Activated T-cell treated with anti-CD3 and anti-CD28 coated beads, Interleukin-2, amount 50 U/mL, for 4 hours (primary cell): ENCODE measurements at places on chromosomes 2 and 18. TPM values are rescaled to one million over a fixed set of nuclear protein-coding genes. Genes with fewer than 3 reads are reported as not detected.

GRCh38 chr18:28802546-28802945 lies 625.6 kb upstream of the CDH2 start:
- DNase-seq, result no peak

GRCh38 chr2:231679908-231680284 lies 28.4 kb upstream of the PTMA start:
- DNase-seq, result no peak

- peak; percentile 45 for DNase-seq
These were observed 47.3 kb downstream of the C2orf42 start for GRCh38 chr2:70143314-70144150.

GRCh38 chr2:168130346-168130745 lies 117.0 kb downstream of the STK39 start:
- no peak for DNase-seq

- DNase-seq, result no peak
These were observed 659.8 kb downstream of the CPS1 start for GRCh38 chr2:211216221-211216620.

DNA sequence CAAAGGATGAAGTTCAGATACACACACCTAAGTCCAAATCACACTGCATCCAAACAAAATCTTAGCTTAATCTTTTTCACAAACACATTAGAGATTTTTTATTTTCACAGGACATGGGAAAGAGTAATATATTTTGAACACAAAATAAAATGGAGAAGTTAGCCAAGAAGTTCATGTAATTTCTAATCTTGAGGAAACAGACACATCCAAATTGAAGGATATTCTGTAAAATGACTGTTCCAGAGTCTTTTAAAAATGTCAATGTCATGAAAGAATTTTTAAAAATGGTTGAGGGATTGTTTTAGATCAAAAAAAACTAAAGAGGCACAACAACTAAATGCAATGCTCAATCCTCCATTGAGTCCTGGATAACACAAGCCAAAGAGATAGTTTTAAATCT lies 12.4 kb upstream of the RAPGEF4 start:
- no peak for DNase-seq

DNA sequence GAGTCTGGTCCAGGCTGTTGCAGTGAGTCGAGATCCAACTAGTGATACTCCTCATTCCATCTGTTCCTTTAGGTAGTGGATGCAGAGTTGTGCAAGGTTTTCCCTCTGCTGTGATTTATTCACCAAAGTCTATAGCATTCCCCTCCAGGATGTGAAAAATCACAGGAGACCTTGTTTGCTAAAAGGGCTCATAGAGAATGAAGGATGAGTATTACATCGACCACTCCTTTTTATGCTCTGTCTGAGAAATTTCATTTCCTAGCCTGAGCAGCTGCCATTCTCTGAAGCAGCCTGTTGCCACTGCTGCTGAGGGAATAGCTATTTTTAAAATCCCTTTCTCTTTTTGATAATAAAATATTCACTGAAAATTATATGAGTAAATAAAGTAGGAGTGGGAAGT lies 134.1 kb upstream of the LRRTM1 start:
- DNase-seq, result no peak

- no peak for DNase-seq
These were observed 127.5 kb downstream of the CD8B2 start for GRCh38 chr2:106614511-106615291.

GRCh38 chr2:122634256-122634655 lies 878.8 kb downstream of the TSN start:
- no peak for DNase-seq

- no peak for DNase-seq
These were observed 84.3 kb downstream of the RPRM start for GRCh38 chr2:153394247-153394646.

DNA sequence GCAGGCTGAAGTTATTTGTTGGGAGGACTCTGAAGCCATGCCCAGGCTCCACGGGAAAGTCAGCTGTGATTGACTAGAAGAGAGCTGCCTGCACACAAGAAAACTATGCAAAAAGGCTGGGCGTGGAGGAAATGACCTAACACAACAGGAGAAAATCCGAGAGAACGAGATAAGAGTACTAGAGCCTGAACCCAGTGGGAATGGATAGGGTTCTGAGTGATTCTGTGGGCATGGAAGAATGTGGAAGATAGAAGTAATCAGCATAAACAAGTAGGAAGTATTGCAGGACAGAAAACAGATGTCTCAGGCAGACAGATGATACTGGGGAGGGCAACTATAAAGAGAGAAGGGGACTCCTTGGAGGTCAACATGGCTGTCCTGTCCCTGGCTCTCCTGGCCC lies 12.1 kb upstream of the COPS8 start:
- no peak for DNase-seq

- DNase-seq, result no peak
These were observed 65.6 kb downstream of the MYCN start for GRCh38 chr2:16005816-16006536.

DNA sequence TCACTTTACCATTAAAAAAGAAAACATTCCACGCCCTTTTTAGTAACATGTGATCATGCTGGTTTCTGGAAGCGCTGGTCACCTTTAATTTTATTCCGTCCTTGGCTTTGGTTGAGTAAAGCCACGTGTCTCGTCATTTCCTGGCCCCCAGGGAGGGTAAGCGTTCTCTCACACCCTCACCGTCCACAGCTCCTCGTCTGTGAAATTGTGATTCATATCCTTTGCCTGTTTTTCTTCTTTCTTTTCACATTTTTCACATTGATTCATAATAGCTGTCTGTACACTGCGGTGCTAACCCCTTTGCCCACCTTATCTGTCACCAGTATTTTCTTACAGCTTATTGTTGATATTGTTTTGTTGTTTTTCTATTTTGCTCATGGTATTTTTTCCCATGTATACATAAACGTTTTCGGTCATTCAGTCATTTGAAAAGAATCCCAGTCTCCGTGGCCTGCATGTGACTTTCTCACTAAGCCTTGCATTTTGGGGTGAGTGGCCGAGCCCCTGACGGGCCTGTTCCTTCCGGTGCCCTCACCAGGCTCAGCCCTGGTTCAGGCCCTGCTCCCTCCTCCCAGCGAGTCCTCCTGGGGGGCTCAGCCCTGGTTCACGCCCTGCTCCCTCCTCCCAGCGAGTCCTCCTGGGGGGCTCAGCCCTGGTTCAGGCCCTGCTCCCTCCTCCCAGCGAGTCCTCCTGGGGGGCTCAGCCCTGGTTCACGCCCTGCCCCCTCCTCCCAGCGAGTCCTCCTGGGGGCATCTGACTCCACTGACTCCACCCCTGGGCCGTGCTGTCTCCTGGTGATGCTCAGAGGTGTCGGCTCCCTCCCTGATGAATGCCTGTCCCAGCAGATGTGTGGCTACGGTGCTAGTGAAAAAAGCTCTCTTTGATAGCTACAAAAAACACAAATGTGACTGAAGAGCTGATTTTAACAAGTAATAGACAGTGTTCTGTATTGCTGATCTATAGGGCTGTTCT lies 249.7 kb upstream of the PXDN start:
- no peak for DNase-seq

DNA sequence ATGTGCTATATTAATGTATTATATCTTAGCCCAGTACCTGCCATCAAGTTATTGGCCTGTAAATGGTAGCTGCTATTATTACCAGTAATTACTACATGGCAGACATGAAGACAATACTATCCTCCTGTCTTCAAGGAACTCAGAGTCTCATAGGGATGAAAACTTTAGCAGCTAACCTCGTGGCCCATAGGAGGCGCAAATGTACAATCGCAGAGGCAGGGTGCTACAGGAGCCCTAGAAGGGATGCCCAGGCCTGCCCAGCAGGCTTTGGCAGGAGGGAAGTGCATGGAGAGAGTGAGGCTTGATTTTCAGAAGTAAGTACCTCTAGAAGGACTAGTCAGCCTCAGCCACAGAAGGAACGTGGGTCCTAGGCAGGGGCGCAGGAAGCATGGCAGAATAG lies 44.7 kb upstream of the KIDINS220 start:
- DNase-seq, result no peak

DNA sequence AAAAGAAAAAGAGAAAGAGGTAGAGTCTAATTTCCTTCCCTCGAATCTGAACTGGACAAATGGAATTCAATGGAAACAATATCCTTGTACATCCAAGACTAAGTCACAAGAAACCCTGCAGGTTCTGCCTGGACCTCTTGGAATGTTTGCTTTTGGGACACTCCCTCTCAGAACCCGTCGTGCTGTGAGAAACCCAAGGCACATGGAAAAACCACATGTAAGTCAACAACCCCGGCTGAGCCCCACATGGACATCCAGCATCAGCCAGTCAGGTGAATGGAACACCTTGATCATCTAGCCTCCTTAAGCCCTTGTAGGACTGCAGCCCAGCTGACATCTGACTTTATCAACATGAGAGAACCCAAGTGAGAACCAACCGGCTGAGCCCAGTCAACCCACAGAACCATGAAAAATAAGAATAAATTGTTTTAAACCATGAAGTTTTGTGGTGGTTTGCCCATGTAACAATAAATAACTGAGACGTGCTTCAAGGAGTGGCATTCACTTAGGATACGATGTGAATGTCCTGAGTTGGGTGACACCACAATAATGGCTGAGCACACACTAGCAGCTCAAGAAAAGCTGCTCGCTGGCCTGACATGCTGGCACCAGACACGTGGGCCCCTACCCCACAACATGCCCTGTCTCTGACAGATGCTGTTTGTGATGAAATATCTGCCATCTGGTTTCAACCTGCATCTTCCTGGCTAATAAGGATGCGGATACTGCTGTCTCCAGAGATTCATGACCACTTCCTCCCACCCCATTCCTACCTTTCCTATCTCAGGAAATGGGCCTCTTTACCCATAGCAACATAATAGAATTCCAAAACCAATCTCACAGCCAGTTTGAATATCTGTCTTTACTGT lies 28.8 kb downstream of the PKDCC start:
- DNase-seq, result no peak

DNA sequence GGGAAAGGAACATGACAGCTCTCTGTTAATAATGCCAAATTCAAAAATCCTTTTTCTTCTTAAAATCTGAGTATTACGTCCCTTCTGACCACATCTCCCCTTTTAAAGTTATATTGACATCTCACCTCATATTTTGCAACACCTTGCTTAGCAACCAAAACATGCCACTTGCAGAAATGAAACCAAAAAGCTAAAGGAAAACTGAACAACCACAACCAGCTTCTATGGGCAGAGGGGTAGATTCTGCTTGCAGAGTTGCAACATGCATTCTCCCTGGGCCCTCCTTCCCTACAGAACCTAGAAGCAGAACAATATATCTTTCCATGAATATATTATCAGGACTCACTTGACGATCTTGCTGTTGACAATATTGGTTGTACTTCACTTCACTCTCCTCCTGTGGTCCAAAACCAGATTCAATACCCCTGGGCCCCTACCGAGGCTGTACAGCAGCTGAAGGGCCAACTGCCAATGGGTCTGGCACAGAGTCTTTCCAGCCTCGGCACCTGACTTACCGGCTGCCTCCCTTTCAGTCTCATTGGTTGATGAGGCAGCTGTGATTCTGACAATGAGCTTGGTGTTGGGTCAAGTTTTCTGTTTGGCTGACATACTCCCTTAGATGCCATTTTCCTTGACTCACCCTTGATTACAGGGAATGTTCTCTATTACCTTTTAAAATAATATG lies 616.6 kb downstream of the ZEB2 start:
- DNase-seq, result no peak

DNA sequence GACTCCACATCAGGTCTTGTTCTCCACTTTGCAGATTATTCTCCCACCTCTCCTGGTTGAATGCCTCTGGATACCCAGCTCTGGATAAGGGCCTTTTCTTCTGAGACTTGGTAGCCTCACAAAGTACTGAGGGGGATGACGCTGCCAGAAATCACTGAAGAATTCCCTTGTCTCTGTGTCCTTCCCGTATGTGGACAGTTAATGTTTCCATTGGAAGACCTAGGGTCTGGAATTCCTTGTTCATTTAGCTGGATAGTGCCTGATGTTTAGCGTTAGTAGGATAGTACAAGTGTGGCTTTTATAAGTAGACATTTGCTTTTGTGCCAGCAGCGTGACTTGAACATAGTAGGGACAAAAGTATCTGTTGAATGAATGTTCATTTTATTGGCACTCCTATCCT lies 76.9 kb downstream of the CLHC1 start:
- DNase-seq, result no peak

DNA sequence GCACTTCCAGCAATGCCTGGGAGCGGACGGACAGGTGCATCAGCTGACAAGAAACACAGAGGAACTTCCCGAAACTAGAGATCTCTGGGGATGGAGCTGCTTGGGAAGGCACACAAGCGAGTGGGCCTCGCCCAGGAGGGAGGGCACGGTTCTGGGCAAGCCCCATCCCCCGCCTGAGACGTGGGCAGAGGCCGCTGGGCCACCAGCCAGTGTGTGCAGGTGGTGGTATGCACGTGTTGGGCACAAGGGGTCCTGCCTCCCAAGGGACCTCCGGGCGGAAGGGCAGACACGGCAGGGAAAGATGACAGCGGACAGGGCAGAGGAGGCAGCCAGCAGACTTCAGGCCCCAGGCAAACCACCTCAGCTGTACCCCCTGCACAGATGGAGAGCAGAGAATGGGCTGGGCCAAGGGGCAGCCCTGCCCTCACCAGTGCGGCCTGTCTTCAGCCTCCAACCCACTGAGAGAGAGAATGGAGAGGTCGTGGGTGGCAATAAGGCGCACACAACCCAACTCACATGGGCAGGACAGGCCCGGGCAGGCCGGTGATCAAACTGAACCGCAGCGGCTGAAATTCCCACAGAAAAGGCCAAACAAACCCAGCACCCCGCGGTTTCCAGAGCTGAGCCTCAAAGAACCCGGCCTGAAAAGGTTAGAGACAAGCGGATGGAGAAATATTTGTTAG lies 51.2 kb downstream of the HDAC4 start:
- no peak for DNase-seq

- DNase-seq, result no peak
These were observed 149.4 kb downstream of the EPHA4 start for GRCh38 chr2:221422516-221423209.

GRCh38 chr18:73520229-73520628 lies 627.4 kb downstream of the FBXO15 start:
- no peak for DNase-seq

- DNase-seq, result no peak
These were observed 505.4 kb downstream of the SUCLG1 start for GRCh38 chr2:83953697-83954096.

GRCh38 chr2:126886211-126886915 lies 12.3 kb upstream of the TEX51 start:
- DNase-seq, result peak; percentile 14

DNA sequence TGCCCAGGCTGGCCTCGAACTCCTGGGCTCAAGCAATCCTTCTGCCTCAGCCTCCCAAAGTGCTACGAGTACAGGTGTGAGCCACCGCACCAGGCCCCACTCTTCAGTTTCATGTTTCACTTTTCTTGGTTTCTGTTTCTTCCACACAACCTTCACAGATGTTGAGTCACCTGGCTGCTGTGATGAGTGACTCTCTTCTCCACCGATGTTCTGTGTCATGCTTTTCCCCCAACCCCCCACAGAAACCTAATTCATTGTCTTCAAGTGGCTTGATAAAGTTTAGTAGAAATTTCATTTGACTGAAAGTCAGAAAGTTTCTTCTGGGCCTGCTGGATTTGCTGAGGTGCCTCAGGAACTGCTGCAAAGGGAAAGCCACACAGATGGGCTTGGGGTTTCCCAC lies 78.5 kb downstream of the SPHKAP start:
- no peak for DNase-seq

- no peak for DNase-seq
These were observed 9.9 kb downstream of the PLA2R1 start for GRCh38 chr2:160052531-160052930.

SLC40A1 gene
- total RNA-seq, result 2.1 TPM

GPR155 gene
- 2.7 TPM for total RNA-seq

LIPG gene
- 0.15 TPM for total RNA-seq

C2orf78 gene
- total RNA-seq, result not detected

PROKR1 gene
- total RNA-seq, result not detected

FAM117B gene
- 9.2 TPM for total RNA-seq

ABHD1 gene
- not detected for total RNA-seq
